ENCODE measurements at places on chromosomes 5 and 9. TPM values are rescaled to one million over a fixed set of nuclear protein-coding genes. Genes with fewer than 3 reads are reported as not detected.

- no peak for DNase-seq
These were observed 67.8 kb downstream of the PSD2 start for GRCh38 chr5:139863361-139863760.

DNA sequence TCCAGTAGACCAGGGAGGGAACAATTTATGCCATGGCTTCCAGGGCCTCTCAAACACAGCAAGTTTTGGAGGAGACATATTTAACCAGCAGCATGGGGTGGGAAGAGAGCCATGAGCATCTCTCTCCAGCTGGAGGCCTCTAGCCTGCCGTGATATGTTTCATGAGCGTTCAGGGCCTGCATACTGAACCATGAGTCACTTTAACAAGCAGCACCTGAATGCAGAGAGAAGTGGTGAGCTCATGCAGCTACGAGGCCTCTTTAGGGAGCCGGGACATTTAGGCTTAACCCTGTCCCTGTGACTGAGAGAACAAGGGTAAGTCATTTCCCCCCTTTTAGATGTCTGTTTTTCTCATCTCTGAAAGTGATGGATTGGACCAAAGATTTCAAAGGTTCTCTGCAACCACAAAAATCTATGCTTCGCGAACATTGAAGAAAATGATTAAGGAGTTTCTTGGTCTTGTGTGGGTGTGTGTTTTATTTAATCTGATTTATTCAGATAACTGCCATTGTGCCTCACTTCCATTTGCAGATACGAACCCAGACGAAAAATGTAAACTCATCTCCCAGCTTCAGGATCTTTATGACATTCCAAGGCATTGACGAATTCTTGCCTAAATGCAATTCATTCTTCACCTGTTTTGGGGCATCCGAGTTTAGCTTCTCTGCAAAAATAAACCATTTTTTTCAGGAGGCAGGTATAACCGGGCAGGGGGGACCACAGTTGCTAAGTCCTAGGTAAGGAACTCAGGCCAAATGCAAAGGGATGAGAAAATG, 157.0 kb downstream of the GABBR2 start:
- no peak for DNase-seq

The NFX1 gene
- 10.9 TPM for total RNA-seq

The SYNPO gene
- total RNA-seq: 1.1 TPM

DNA sequence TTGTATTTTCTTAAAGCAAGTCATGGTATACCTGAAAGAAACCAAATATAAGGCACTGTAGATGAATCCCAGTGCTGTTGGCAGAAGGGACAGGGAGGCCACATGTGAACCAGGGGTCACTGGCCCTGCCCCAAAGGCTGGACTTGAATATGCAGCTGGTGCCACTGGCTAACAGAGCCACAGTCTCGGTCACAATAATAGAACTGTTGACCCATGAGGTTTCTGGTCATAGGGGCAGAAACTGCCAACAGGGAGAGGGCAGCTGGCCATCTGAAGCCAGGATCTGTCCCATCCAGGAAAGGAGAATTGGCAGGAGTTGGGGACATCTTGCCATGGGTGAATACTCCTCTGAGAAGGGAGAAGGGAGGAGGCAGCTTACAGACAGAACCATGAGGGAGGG, 31.9 kb downstream of the PALM2AKAP2 start:
- no peak for DNase-seq

- no peak for DNase-seq
These were observed 450.0 kb downstream of the GADD45G start for GRCh38 chr9:90054810-90055209.

- no peak for DNase-seq
These were observed 43.5 kb downstream of the PKD2L2 start for GRCh38 chr5:137932800-137933199.

The CEMIP2 gene
- total RNA-seq: 30.8 TPM

The LURAP1L gene
- total RNA-seq: 28.4 TPM

- no peak for DNase-seq
These were observed 41.3 kb downstream of the STK10 start for GRCh38 chr5:172146748-172147092.

GRCh38 chr5:27191786-27192510, 153.6 kb upstream of the CDH9 start:
- no peak for DNase-seq

DNA sequence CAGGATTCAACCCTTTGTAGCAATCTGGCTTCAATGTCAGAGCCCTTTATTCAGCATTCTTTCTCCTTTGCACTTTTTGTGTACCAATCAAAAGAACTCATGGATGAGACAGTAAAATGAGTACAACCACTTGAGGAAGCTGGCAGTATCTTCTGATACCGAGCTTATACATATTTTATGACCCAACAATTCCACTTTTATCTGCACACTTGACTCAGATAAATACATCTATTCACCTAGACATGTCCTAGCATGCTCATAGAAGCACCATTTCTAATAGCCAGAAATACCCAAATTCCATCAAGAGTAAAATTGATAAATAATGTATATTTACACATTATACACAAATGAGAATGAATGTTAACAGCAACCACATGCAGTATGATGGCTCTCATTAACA, 111.2 kb upstream of the PTGER4 start:
- DNase-seq: no peak

The HMGXB3 gene
- 19.9 TPM for total RNA-seq

The FSTL4 gene
- not detected for total RNA-seq

The TMEM215 gene
- total RNA-seq: not detected

- no peak for DNase-seq
These were observed 76.6 kb upstream of the ZNF169 start for GRCh38 chr9:94182532-94182931.

GRCh38 chr5:61132559-61132958, 29.7 kb downstream of the SMIM15 start:
- DNase-seq: no peak

DNA sequence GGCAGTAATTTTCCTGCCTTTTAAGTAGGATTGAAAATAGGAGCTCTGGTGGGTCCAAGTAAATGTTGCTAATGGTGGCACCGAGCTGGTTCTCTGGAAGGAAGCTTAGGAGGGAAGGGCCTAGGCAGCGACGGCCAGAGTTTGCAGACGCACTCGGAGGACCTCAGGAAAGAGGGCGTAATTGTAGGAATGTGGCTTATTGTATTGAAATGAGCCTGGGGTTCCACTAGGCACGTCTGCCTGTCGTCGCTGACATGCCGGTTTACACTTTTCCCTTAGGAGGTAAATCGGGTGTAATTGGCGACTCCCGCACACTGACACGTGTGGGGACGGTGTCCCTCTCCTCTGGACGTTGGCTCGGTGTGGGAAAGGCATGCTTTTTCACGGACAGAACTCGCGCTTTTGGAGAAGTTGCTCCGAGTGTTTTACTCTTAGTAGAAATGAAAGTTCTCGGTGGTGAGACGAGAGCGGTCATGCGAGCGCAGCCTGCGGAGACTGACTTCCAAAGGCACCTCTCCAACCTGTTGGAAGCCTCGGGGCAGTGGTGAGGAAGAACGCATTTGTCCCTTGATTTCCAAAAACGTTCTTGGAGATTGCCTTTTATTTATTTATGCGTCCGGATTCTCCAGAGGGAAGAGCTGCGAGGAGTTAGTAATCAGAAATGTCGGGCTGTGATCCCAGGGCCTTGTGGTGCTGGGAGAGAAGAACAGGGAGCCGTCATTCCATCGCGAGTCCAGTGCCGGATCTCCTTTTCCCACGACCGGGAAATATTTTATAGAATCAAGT, 1.3 kb downstream of the NR4A3 start:
- DNase-seq: peak; percentile 42

- DNase-seq: no peak
These were observed 24.5 kb downstream of the LHFPL2 start for GRCh38 chr5:78624011-78624541.

DNA sequence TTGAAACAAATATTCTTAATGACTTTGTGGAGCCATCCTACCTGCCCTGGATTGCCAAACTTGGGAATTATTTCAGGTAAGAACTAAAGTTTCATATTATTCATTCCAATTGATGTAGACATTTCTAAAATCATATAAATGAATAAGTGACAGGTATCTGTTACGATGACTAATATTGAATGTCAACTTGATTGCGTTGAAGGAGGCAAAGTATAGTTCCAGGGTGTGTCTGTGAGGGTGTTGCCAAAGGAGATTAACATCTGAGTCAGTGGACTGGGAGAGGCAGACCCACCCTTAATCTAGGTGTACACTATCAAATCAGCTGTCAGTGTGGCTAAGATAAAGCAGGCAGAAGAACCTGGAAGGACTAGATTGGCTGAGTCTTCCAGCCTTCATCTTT, 1688.4 kb upstream of the CDH9 start:
- no peak for DNase-seq

Measured in Caki2 (cell line).